DMS53 (cell line): ENCODE measurements at places on chromosomes 1 and 21.

GRCh38 chr1:64920941-64921589, 45.3 kb downstream of the JAK1 start:
- DNase-seq = no peak

GRCh38 chr1:98048751-98049325, 128.0 kb upstream of the DPYD start:
- peak; percentile 53 for DNase-seq

DNA sequence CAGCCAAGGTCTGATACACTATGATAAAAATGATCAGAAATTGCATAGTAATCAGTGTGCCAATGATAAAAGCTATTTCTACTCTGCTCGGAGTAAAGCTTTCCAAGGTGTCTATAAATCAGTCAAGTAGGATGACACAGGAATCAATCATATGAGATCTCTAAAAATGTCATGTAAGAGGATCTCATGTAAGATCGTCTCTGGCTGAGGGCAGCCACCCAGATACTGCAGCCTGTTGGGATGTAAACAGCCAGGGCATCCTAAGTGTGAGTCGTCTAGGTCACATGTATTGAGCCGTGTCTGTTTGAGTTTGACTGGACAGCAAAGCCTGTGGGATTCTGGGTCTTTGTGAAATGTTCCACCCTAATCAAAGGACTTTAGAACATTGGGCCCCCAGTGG, 2.8 kb upstream of the TEX35 start:
- DNase-seq = no peak

DNA sequence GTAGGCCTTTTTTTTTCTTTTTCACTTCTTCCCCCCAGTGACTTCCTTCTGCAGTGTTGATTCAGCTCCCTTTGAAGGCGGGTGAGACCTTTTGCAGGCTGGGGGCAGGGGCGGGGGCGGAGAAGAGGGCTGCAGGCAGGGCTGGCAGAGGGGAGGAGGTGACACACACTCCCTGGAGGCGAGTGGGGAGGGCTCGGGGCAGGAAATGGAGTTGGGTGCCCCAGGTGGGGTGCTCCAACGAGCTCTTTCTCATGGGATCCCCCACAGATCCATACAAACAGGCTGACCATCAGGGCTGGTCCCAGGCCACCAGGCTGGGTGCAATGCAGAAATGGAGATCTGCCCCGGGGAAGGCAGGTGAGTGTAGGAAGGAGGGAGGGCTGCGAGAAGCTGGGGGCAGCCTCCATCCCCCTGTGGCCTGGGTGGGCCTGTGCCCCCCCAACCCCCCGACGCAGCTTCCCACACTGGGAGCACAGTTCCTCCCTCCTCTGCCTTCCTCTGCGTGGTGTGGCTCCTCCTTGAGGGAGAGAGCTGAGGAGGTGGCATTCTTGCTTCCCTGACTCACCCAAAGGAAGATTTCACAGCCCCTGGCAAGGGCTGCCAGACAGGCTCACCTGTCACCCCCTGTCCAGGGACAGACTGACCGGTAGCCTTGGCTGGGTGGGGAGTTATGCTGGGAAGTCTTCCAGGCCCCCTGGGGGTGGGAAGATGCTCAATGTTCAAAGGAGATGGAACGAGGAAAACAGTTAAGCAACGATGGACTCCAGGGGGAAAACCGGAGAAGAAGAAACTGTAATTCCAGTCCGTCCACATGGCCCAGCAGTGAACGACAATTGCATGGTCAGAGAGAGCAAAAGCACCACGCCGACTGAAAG, 7.1 kb upstream of the ITGB2 start:
- no peak for DNase-seq

DNA sequence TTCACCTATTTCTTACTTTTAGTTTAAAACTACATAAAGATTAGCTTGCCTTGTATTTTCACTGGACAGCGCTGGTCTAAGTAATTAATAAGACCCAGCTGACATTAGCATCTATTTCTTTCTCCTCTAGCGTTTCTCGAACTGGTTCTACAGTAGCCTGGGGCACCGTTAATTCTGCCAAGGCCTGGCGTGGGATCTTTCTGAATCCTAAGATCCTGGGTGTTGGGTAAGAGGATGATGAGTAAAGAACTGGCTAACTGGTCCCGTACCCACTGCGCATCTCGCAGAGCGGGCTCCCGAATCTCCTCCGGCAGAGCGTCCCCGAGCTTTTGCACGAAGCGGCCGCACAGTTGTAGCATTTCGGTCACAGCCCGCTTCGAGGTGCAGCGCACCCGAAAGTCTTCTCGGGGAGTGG, 309 bp downstream of the NSL1 start:
- DNase-seq = peak; percentile 94

DNA sequence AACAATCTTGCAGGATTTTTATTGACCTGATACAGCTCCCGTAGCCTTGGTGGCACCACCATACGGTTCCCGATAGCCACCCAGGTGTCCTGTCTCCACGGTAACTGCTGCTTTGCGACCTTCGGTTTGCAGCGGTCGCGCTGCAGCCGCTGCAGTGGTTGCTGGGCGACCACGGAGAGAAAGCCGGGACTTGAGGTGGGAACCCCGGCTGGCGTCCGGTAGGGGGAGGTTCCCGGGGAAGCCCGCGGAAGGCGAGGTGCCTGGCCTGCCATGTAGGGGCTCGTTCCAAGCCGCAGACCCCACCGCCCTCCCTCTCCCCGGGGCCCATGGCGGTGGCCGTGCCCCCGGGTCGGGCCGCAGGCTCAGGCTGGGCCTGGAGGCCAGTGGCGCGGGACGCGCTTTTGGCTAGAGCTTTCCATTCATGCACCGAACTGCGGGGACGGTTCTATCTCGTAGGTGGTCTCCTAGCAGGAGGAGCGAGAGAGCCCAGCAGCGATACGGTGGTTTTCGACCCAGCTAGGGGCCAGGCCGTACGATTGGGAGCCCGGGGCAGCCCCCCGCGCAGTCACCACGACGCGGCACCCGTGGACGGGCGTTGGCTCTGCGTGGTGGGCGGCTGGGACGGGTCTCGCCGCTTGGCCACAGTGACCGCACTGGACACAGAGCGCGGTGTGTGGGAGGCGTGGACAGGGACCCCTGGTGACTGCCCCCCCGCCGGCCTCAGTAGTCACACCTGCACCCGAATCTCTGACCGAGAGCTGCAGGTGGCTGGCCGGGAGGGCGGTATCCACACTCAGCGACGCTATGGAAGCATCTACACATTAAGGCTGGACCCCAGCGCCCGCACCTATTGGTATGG, at the start of gene KLHDC9:
Gene KLHDC9 (plus strand): TSS at position 152 of the 859 bp plus-strand sequence. CDS start 175 bp downstream, at position 327.
- DNase-seq = peak; percentile 97

GRCh38 chr1:165914136-165914798, 86.9 kb downstream of the UCK2 start:
- peak; percentile 80 for DNase-seq

DNA sequence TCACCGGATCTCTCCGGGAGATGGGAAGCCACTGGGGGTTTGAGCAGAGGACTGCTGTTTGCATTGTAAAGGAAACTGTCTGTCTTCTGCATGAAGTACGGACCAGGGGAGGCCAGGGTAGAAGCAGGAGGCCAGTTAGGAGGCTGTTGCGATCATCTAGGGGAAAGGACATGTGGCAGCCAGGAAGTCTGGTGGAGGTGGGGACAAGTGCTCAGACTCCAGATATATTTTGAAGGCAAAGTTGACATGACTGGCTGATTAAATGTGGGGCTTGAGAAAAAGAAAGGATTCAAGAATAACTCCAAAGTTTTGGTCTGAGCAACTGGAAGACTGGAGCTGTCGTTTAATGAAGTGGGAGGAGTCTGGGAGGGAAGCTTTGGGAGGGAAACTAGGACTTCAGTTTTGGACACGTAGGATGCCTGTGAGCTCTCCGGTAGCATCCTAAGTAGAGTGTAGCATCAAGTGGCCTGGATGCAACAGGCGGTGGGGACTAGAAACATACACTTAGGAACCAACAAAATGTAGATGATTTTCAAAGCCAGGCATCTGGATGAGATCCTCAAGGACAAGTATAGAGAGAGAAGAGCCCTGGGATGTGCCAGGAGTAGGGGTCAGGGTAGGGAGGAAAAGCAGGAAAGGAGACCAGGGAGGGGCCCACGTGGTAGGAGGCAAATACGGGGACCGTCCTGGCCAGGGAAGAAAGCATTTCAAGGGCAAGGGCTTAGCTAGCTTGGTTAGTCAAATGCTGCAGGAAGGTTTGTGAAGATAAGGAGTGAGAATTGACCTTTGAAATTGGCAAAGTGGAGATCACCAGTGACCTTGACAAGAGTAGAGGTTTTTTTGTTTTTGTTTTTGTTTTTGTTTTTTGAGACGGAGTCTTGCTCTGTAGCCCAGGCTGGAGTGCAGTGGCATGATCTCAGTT, 3.7 kb upstream of the C1orf210 start:
- DNase-seq = no peak

GRCh38 chr21:16264319-16264718, 534.5 kb downstream of the USP25 start:
- no peak for DNase-seq

DNA sequence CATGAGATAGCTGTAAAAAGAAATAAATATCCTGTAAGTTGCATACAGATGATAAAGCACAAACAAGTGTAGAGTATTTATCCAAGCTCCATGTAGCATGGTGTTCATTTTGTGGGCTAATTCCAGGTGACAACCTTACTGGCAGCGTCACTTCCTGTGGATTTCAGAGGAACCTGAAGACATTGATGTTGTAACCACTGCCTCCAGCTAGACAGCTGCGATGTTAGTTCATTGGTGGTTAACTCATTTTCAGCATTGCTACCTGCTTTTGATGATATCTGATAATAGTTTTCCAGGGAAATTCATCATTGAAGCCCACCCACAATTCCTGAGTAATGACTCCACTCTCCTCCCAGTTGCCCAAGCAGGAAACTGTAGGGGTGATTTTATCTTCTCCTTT, 3.0 kb downstream of the HSD3B1 start:
- DNase-seq = no peak

DNA sequence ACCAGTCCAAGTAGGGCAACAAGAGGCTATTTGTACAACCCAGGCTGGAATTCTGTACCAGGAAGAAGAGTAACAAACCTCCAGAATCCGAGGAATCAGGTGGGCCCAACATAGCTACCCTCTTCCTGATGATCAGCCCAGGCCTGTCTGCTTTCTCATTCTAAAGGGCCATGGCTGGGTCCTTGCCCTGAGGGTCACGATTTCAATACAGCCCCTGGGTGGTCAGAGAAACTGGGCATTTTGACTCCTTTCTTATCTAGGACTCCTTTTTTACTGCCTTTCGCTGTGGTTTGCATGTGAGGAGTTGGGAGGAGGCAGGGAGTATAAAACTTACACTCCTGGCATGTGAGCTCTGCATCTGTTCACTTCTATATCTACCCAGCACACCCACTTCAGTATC, 164.9 kb upstream of the COA6 start:
- no peak for DNase-seq

DNA sequence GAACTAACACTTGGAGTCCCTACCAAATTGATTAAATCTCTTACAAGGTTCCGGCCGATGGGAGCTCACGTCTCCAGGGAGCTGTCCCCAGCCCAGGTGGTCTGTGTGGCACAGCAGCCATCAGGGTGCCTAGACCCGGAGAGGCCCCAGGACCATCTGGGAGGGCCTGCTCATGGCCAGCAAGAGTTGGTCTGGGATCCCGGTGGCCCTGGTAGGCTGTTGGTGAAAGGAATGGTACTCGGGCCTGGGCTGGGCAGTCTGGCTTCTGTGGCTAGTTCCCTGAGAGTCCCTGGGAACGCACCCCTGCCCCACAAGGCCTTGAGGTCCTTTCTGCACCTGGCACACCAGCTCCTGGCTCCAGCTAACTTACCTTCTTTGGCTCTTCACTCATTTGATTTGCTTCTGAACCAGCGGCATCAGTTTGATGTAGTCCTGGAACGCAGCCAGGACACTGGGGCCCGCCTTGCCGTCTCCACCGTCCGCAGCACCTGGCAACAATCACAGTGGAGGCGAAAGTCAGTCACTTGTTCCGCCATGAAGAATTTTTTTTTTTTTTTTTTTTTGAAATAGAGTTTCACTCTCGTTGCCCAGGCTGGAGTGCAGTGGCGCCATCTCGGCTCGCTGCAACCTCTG, 62.5 kb downstream of the SCCPDH start:
- peak; percentile 89 for DNase-seq

DNA sequence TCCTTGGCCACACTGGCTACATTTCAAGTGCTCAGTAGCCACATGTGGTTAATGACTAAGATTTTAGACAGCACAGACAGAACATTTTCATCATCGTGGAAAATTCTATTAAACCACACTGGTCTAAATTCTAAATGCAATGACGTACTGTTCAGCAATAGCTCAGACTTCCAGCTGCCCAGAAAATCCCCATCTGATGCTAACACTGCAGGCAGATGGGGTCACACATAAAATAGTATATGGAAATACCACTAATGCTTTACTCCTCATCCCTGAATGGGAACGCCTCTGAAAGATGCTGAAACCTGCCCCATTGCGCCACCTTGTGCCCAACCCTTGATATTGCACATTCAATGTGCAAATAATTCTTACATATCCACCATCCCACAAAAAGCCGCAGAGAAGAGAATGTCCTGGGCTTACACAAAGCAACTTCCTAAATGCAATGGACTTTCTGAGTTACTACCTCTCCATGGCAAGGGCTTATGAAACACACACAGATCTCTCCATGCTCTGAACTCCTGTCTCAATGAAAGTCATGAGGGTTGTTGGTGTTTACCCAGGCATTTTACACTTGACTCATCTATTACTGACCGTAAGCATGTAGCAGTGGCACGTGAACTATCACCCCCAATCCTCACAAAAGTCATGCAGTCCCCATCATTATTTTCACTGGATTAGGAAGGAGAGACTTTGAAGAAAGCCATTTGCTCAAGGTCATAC, 20.3 kb upstream of the SLC5A9 start:
- DNase-seq = peak; percentile 90

- DNase-seq = no peak
Observed at GRCh38 chr1:86153836-86154235, 2.7 kb downstream of the COL24A1 start.

DNA sequence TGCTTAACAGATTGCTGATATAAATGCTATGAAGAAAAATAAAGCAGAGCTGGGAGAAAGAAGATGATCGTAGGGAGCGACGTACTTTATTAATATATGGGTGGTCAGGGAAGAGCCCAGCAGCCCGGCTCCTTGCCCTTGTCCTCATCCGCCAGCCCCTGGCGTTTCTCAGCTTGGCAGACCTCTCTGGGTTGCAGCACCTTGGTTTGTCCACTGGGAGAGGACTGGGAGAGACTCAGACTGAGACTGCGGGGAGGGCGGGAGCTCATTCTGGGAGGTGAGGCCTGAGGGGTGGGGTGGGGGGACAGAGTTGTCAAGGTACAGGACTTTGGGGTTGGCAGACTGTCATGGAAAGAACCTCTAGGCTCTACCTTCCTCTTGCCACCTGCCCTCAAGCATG, 3.3 kb upstream of the S100A3 start:
- peak; percentile 12 for DNase-seq

DNA sequence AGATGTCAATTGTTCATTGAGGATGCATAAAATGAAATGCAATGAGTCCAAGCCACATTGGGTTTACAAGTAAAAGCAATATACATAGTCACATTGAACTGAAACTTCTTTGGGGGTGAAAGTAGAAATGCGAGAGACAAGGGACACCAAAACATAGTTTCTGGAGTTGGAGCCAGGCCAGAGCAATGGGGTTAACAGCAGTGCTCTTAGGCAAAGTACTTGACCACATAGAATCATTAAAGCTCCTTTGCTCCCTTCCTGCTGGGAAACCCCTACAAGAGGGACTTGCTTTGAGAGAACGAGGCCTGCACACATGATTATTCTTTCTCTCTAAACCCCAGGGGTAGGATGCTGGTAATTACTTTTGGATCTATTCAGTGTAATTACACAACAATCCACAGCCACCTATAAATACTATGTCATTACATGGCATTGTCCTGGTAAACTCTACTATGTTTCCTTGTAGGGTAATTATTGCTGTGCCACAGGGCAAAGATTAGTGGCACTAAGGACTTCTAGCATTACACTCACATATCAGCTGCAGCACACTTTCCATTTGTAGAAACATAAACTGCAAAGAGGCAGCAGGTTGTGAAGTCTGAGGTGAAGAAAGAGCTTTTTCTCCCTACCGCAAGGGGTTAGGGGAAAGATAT, 421.6 kb upstream of the PBX1 start:
- DNase-seq = no peak
